ENCODE measurements at places on chromosomes 11 and 22.
A peak's percentile ranks its signal among the peaks of the same experiment; 100 is the strongest.

DNA sequence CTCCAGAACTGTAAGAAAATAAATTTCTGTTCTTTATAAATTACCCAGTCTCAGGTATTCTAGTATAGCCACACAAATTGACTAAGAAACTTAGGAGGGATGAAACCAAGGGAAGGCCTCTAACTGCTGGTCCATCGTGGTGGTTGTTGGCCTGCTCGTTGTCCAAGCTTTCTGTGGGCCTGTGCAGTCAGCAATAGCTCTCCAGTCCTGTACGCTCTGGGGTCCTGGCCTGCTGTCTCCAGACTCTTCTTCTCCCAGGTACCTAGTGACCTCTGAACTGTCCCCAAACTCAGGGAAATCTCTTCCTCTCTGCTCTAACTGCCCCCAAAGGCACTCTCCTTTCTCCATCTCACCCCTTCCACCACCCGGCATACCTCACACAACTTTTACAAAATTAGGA is 5.7 kb upstream of the VSIG10L2 start:
- DNase-seq = no peak

- no peak for DNase-seq
Measured at GRCh38 chr11:76627606-76628005, 42.9 kb downstream of the LRRC32 start.

DNA sequence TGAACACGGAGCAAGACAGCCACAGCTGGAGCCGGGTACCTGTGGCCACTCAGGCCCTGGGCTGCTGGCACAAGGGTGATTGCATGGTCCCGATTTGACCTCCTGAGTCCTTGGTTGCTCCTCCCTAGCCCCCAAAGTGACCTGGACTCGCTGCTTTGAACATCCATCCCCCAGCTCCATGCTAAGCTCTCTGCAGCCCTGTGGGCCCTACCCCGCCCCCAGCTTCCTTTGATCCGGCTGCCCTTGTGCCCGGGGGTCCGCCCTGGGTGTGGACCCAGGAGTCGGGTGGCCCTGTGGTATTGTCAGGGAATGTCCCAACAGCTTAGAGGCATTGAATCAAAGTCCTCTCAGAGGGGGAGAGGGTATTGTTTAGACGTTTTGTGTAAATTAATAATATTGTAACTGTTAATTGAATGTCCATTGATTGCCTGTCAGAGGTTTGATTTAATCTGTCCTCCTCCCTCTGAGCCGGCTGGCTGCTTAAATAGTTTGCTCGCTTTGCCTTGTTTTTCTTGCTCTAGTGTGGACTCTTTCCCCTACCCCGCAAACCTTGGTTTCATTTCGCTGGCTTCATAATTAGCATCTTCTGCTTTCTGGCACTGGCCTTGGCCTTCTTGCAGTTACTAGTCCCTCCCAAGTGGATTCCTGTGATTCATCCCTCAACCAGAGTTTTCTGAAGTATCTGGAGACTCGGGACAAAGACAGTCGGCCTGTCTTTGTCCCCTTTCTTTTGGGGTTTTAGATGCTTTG is 20.7 kb downstream of the GRIK4 start:
- DNase-seq = no peak

GRCh38 chr22:23100124-23100801 is 29.9 kb downstream of the GNAZ start:
- no peak for DNase-seq

DNA sequence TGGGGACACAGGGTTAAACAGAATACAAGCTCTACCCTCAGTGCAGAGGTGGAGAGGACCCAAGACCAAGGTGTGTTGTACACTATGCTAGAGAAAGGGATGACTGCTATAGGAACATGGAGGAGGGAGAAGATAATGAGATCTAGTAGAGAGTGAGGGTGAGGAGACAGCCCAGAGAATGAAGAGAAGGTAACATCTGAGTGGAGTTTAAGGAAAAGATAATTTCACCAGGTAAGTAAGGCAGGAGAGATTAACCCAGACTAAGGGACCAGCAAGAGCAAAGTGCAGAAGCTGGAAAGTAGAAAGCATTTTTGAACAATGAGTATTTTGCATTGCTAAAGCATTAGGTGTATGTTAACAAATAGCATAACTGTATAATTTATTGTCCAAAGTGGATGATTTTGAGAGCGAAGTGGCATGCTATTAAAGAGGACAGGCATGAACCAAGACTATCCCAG is 128.8 kb downstream of the RASSF10 start:
- no peak for DNase-seq

GRCh38 chr11:46333394-46333947 is 13.8 kb upstream of the DGKZ start:
- DNase-seq = no peak

GRCh38 chr11:126502159-126502558 is 146.7 kb downstream of the ST3GAL4 start:
- DNase-seq = no peak

DNA sequence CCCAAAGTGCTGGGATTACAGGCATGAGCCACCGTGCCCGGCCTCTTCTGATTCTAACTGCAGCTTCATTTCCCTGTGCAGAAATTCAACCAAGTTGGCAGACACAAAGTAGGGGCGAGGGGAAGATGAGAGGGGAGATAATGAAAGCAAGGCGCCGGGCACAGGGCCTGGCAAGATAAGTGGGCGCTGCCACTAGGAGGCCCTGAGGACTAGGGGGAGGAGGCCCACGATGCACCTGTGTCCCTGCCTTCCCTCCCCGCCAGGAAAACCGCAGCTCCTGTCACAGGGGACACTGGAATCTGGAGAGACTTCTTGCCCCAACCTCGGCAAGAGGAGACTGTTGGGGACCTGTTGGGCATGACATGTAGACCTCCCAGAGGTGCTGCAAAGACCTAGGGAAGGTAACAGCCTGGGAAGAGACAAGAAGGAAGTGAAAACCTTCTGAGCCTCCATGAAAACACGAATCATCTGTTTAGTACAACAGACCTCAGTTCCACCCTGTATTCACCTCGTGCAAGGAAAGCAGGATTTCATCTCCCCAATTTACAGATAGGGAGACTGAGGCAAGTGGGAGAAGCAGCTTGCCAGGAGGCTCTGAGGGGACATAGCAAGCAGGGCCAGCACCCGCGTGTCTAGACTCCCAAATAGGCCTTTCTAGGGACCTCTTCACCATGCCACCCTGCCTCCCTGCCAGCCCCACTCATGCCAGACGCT is 3.1 kb upstream of the LGALS1 start:
- no peak for DNase-seq

GRCh38 chr22:50419116-50419515 is 55.7 kb downstream of the SBF1 start:
- no peak for DNase-seq

GRCh38 chr22:50084080-50084477 is 1.1 kb downstream of the MLC1 start:
- no peak for DNase-seq

DNA sequence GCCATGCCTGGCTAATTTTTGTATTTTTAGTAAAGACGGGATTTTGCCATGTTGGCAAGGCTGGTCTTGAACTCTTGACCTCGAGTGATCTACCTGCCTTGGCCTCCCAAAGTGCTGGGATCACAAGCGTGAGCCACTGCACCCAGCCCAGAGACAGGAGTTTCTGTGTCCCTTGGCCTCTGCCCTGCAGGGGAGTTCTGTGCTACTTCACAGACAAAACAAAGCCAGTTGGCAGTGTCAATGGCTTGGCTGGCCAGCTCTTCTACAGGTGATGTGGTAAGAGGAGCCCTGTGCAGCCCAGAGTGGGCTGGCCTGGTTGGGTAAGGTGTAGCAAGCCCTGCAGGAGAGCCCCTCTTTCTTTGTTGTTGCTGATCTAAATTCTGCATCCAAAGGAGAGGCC is 60.5 kb upstream of the SHISAL1 start:
- DNase-seq = no peak

- DNase-seq = peak; percentile 14
Measured at GRCh38 chr11:76288166-76288980, 82.1 kb upstream of the WNT11 start.

GRCh38 chr22:48070083-48070482 is 1307.6 kb downstream of the TBC1D22A start:
- DNase-seq = no peak

- DNase-seq = no peak
Measured at GRCh38 chr11:34789196-34789834, 126.9 kb downstream of the APIP start.

GRCh38 chr22:36257948-36258670 is 5.2 kb downstream of the APOL1 start:
- no peak for DNase-seq

DNA sequence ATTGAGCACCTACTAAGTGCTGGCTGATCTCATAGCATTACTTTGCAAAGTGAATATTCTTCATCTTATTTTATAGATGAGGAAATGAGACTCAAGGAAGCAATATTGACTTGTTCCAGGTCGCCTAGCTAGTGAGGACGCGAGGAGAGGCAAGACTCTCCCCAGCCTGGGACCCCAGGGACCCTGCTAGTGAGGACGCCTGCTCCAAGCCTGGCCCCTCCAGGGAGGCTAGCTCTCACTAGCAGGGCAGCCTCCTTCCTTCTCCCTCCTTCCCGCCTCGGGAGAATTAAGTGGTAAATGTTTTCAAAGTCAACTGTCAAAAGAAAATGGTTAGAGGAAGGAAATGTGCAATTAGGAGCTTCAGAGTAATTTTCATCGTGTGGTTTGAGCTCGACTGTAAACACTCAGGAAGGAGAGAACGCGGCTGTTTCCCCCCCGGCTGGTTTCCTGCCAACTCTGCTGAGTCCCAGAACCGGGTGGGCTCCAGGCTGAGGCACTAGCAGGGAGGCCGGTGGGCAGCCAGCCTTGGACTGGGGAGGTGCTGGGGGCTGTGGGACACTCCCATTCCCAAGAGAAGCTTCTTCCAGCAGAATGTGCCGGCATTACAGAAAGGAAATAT is 17.9 kb downstream of the MYEOV start:
- DNase-seq = no peak

GRCh38 chr22:18069041-18069440 is 8.7 kb upstream of the PEX26 start:
- DNase-seq = no peak

DNA sequence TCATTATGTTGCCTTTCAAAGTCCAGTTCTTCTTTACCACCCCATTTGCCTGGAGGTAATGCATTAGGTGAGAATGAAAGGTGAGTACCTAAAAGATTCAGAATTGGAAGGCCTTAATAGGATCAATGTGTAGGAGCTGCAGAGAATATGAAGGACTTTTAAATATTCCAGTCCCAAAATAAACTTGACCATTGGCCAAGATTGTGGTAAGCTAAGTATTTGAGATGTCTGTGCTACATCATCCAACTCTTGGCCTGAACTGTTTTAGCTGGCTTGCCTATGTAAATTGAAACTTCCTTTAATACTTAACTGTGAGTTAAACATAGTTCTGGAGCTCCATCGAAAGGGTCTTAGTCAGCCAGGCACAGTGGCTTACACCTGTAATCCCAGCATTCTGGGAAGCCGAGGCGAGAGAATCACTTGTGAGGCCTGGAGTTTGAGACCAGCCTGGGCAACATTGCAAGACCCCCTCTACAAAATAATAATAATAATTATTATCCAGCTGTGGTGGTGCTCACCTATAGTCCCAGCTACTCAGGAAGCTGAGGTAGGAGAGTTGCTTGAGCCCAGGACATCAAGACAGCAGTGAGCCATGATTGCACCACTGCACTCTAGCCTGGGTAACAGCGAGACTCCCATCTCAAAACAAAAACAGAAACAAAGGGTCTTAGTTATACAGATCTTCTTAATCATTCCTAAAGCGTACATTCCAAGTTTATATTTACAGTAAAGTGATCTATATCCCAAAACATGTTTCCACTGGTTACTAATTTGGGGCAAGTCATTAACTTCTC is 29.8 kb downstream of the MTMR3 start:
- no peak for DNase-seq

- DNase-seq = no peak
Measured at GRCh38 chr11:67349036-67349435, 4.3 kb downstream of the POLD4 start.

GRCh38 chr11:88327462-88328143 is 9.9 kb downstream of the CTSC start:
- DNase-seq = no peak

GRCh38 chr11:124896071-124896750 is 1.5 kb downstream of the ROBO4 start:
- DNase-seq = no peak

DNA sequence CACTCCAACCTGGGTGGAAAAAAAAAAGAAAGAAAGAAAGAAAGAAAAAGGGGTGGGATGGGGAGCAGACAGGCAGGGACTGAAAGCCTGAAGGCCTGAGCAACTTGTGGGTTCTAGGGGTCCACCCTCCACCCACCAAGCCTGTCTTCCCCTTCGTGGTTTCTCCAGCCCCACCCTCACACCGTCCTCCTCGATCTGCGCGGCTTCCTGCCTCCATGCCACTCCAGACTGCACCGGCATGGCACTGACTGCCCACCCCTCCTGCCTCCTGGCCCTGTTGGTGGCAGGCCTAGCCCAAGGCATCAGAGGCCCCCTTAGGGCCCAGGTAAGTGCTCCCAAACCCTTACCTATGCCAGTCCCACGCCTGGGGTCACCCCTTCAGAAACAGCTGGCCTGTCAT is at the start of gene CTSW:
TSS of gene CTSW (plus strand) at position 221 of the 400 bp plus-strand sequence. CDS start at position 239, 18 bp downstream.
- no peak for DNase-seq

DNA sequence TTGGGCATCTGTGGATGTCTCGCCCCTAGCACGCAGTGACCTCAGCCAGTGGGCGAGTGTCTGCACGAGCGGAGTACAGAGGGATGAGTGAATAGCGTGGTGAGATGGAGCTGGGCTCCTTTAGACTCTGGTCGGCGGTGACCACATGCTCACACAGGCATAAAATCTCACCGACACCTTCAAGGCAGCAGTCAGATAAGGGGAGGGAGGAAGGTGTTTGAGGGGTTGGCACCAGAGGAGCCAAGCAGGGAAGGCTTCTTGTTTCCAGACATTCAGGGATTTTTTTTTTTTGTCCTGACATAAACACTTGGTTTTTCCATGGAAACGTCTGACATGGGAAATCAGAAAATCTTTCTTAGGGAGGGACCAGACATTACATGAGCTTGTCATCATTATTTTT is 35.8 kb downstream of the GRIK4 start:
- DNase-seq = no peak

GRCh38 chr11:30586251-30587144 is at the start of gene MPPED2:
TSS of gene MPPED2 (minus strand) at chr11:30586353. CDS start at chr11:30580373, 5,980 bp downstream.
- DNase-seq = no peak

- DNase-seq = no peak
Measured at GRCh38 chr11:118211006-118211405, 13.8 kb downstream of the JAML start.

DNA sequence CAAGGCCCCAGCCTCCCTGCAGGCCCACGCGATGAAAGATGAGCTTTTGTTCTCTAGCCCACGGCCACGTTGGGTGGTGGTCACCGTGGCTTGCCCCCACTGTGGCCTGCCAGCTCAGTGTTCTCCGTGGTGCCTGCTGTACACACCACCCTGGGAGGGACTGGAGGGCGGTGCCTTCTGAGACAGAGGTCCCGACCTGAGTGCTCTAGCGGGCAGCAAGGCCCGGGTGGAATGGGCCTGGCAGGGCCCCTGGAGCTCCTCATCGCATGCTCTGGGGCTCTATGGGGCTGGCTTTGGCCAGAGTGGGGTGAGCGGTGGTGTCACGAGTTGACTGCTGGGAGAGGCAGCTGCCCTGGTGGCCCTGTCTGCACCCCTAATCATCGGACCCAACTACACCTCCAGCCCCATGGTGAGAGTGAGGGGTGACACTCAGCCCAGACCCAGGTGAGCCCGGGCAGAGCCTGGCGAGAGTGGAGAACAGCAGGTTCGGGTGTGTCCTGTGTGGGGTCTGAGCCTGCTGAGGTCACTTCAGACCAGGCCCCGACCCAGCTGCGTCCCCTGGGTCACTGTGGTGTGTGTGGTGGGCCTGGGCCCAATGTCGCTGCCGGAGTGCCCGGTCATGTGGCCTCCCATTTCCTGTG is 541.9 kb downstream of the TBC1D22A start:
- DNase-seq = no peak

- DNase-seq = no peak
Measured at GRCh38 chr22:19599626-19600243, 75.5 kb upstream of the CLDN5 start.

GRCh38 chr11:81421251-81421860 is 1312.3 kb downstream of the FAM181B start:
- DNase-seq = no peak

Measured in stimulated activated CD4-positive, alpha-beta T cell treated with anti-CD3 and anti-CD28 coated beads, Interleukin-4, amount 100 ng/mL, for 4 hours (primary cell).